AG20443 (cell line): ENCODE measurements at places on chromosomes 5 and 9.

DNA sequence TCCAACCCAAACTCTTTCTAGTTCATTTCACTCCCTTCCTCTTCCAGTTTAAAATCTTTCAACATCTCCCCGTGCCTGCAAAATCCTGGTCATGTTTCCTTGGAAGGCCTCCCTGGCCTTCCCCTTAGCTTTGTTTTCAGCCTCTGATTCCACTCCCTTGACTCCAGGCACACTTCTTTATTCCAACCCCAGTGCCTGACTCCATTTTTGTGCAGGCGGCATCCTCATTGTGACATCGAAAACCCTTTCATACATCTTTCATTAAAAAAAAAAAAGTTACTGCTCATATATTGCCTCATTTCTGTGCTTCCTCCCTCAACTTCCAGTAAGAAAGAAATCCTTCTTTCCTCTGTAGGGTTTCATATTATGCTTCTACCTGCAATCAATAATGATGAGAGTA lies 7.1 kb upstream of the TNFSF8 start:
- DNase-seq = no peak

DNA sequence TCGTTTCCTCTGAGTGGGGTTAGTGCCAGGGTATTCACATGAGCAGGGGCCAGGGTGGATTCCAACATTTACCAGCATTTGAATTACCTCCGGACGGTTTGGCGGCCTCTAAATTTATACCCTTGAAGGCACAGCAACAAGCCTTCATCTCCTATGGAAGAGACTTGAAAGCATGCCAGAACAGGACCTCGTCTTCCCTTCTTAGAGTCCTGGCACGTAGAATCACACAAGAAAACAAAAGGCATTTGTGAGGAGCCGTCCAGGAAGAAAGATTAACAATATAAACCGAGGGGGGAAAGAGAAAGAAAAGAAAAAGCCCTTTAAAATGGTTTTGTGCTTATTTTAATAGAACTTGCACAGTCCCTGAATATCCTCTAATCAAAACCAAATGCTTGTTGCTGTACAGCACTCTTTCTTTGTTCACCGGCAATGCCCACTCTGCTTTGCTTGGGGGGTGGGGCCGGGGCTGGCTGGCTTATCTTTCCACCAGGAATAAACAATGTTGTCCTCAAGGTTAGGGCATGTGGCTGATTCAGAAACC lies 575.8 kb upstream of the ZNF462 start:
- no peak for DNase-seq

GRCh38 chr5:168324859-168325630 lies 33.6 kb downstream of the WWC1 start:
- DNase-seq = no peak

DNA sequence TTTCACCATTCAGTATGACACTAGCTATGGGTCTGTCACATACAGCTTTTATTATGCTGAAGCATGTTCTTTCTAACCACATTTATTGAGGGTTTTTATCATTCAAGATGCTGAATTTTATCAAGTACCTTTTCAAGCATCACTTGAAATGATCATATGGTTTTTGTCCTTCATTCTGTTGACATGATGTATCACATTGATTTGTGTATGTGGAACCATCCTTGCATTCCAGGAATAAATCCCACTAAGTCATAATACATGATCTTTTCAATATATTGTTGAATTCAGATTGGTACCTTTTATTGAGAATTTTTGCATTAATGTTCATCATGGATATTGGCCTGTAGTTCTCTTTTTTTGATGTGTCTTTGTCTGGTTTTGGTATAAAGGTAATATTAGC lies 317.4 kb downstream of the NNT start:
- DNase-seq = no peak

- no peak for DNase-seq
Observed at GRCh38 chr5:157963761-157964160, 104.8 kb upstream of the CLINT1 start.

DNA sequence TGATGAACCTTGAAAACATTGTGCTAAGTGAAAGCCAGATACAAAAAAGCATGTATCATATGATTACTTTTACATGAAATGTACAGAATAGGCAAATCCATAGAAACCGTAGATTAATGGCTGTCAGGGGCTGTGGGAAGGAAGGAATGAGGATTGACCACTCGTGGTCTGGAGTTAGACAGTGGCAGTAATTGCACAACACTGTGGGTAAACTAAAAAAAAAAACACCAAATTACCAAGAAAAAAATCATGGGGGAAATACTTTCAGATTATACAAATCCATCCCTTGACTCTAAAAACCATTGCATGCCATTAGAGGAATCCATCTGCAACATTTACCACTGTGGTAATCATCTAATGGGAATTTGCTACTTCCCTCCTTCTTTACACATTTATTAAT lies 140.0 kb downstream of the SIL1 start:
- peak; percentile 59 for DNase-seq

DNA sequence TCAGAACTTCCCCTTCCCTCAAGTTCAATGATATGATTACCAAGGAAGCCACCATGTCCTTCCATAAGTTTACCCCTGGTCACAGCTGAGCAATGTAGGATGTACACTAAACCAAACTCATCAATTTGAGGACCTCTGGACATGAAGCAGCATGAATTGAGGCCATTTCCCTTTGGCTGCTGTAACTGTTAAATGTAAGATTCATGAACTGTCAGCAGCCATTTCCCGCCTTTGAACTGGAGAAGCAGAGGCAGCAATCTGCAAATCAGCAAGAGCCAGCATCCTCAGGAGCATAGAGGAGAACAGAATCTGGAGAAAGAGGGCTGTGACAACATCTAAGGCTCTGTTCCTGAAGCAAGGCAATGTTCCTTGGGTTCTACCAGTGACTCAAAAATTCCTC lies 104.3 kb upstream of the PTGER4 start:
- no peak for DNase-seq

GRCh38 chr9:6640268-6641051 lies 5.1 kb downstream of the GLDC start:
- DNase-seq = no peak

- no peak for DNase-seq
Observed at GRCh38 chr5:170305016-170305645, 7.6 kb upstream of the LCP2 start.

GRCh38 chr5:76351577-76351976 lies 51.5 kb upstream of the IQGAP2 start:
- no peak for DNase-seq
